Erythroblast (primary cell): ENCODE measurements at places on chromosomes 1 and 21.
A peak's percentile ranks its signal among the peaks of the same experiment; 100 is the strongest.

- no peak for DNase-seq
These were observed 31.7 kb upstream of the AGO1 start for GRCh38 chr1:35851132-35851869.

DNA sequence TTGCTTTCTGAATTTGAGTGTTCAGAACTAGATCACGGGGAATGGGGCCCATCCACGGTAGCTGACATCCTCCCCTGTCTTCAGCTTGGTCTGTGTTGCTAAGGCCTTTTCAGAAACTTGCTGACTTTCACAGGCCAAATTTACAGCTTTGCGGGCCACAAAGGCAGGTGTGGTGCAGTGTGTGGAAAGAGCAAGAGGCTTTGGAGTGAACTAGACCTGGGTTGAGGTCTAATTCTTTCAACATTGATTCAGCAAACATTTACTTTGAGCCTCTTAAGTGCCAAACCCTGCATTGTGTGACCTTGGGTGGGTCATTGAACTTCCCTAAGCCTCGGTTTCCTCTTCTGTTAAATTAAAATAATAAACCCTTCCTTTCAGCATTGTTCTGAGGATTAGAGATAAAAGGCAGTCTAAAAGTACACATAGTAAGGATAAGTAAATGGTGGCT lies 24.3 kb downstream of the STPG1 start:
- no peak for DNase-seq

DNA sequence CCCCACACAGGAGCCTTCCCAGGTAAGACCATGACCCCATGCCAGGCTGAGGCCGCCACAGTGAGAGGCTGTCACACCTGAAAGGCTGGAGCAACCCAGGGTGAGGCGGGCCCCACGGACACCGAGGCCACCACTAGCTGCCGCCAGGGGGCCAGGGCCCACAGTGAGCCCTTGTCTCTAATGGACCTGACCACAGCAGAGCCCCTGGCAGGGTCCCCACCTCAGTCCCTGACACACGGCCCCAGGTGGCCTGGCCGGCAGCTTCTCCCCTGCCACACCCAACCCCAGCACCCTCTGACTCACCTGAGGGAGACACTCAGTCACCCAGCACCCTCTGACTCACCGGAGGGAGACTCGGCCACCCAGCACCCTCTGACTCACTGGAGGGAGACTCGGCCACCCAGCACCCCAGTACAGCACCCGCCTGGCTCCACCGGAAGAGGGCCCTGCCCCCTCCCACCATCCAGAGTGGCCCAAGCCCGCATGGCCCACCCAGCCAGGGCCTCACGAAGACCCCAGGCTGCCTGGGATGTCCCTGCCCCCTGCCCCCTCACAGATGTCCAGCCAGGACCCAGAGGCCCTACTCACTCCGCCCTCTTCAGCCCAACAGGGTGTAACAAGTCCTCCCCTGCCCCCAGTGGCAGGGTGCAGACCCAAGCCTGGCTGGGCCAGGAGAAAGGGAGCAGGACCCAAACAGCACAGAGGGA lies 4.4 kb downstream of the DVL1 start:
- peak; percentile 62 for DNase-seq

DNA sequence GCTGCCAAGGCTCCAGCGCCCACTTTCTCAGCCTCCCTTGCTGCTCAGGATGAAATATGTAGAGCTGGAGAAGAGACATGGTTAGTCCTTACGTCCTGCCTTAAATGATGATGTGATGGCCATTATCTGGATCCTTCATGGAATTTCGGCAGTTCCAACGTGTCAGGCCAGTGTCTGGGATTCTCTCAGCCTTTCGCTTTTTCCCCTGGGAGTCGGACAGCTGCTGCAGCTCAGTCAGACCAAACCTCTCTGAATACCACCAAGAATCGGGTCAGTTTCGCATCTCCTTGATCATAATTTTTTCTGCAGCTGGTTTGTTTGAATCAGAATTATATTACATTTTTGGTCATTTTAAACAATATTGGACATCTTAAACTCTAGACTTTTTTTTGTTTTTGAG lies 22.3 kb upstream of the KLHDC8A start:
- DNase-seq = no peak

DNA sequence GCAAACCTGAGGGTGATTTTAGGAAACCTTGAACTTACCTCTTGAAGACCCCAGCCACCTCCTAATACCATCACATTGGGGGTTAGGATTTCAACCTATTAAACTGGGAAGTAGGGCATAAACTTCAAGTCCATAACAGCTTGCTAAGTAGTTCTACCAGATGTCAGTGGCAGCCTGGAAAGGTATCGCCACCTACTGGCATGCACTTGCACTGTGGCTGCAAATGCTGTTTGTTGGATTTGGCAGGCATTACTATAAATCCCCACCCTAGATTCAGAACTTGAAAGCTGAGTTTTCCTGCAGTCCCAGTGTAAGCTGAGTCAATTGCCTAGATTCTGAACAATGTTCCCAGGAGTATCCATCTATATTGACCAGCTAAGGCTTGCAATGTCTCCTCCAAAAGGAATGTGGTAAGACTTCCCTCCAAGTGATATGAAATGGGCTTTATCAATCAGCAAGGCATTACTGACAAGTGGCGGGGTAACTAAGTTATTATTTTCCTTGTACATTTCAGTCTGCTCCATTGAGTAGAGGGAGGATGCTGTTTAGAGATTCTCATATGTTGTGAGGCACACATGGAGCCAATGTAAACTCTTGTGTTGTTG lies 474.5 kb downstream of the PTPRC start:
- peak; percentile 56 for DNase-seq

- no peak for DNase-seq
These were observed 7.0 kb upstream of the ADORA1 start for GRCh38 chr1:203120325-203121153.

- DNase-seq = peak; percentile 23
These were observed 4.0 kb downstream of the ACTL8 start for GRCh38 chr1:17759114-17759513.

GRCh38 chr1:41467673-41468072 lies 16.8 kb downstream of the EDN2 start:
- DNase-seq = no peak

DNA sequence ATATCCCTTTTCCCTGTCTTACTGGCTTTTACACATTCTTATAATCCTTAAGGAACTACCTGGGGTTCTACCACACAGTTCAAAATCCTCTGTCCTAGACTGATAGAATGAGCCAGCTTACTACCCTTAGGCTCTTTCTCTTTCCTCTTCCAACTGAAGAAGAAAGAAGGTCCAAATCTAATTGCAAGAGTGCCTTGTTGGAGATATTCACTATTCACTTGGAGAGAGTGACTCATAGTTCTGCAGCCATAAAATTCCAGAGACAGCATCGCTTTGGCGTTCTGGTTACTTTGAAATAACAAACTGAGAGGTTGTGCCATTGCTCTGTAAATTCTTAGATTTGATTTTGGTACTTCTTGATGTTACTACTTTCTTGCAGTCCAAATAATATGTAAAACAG lies 4.2 kb downstream of the CADM3 start:
- DNase-seq = no peak

DNA sequence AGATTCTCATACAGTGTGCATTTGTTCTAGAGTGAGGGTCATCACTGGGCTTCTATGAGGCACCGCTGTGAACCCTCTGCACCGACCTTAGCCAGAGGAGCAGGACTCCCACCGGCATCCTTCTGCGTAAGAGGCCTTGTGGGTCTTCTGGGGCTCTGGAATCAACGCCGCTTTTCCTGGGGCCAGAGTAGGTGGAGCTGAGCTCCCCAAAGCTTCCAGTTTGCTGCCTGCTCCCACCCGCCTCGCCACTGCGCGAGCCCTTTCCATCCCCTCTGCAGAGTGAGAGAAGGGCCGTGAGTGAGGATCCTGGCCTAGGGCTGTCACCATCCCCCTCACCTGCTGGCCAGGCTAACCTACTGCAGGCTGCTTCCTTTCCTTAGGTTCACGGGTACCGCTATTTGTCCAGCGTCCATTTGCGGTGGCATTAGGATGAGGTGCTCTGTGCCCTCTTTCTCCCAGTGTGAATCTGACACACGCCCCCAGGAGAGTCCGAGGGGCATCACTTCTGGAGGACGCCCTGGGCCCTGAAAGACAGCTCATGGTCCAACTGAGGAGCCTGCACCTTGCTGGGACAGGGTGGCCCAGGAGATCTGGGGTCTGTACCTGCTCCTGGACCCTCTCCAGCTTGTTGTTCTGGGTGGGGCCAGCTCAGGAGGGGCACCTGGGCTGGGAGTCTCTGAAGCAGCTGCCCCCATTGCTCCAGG lies 36.2 kb downstream of the UMODL1 start:
- no peak for DNase-seq

DNA sequence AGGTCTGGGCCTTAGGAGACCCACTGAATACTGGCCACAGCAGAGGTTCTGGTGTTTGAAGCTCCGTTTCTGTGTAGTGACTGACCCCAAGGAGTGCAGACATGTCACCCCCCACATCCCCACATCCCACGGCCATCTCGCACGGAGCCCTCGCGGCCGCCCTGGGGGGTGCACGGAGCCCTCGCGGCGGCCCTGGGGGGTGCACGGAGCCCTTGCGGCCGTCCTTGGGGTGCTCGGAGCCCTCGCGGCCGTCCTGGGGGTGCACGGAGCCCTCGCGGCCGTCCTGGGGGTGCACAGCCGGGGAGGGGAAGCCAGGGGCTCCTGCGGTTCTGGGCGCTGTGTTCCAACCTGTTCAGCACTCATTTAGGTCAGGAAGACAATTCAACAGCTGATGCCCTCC lies 68.4 kb downstream of the SCCPDH start:
- DNase-seq = no peak

- DNase-seq = no peak
These were observed 41.1 kb downstream of the UMODL1 start for GRCh38 chr21:42112238-42112637.

- no peak for DNase-seq
These were observed 10.5 kb upstream of the RPTN start for GRCh38 chr1:152169366-152170025.

GRCh38 chr1:24828887-24829192 lies 83.6 kb downstream of the CLIC4 start:
- DNase-seq = no peak

DNA sequence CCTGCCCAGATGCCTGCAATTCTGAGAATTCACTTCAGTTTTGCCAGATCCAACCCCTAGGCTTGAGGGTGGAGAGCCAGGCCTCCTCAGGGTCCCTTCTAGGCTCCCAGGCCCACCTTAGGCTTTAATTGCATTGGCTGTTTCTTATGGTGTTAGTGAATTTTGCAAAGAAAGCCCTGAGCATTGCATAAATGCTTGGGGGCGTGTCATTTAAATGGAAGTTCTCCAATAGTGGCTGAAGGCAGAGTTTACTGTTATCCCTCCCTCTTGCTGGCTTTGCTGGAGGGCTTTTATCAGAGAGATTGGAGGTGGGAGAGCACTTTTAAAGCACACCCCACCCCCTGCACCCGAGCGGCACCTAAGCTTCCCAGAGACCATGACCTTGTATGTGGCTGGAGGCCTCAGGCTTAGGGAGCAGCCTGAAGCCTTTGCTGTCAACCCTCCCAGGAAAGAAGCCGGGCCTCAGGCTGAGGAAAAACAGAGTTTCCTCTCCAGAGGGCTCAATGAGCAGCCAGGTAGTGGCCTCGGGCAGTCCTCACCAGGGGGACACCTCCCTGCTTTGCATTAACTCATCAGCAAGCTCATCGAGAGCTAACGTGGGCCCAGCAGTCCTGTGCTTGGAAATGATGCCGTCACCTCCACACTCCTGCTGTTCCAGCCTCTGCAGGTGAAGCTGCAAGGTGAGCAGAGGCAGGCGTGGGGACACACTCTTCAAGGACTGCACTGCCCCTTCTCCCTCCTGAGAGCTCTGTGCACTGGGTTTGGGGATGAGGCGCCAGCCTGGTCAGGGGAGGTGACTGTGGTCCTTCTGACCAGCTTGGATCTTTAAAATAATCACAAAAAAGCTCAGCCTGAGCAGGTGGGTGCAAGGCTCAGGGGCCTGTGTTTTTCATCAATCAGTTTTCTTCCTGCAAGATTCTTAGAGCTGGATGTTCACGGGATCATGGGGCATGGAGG lies 58.0 kb downstream of the STUM start:
- no peak for DNase-seq

- DNase-seq = no peak
These were observed 134.0 kb upstream of the IRF2BP2 start for GRCh38 chr1:234743791-234744611.

GRCh38 chr1:67194209-67194863 lies 28.1 kb downstream of the IL23R start:
- DNase-seq = no peak

DNA sequence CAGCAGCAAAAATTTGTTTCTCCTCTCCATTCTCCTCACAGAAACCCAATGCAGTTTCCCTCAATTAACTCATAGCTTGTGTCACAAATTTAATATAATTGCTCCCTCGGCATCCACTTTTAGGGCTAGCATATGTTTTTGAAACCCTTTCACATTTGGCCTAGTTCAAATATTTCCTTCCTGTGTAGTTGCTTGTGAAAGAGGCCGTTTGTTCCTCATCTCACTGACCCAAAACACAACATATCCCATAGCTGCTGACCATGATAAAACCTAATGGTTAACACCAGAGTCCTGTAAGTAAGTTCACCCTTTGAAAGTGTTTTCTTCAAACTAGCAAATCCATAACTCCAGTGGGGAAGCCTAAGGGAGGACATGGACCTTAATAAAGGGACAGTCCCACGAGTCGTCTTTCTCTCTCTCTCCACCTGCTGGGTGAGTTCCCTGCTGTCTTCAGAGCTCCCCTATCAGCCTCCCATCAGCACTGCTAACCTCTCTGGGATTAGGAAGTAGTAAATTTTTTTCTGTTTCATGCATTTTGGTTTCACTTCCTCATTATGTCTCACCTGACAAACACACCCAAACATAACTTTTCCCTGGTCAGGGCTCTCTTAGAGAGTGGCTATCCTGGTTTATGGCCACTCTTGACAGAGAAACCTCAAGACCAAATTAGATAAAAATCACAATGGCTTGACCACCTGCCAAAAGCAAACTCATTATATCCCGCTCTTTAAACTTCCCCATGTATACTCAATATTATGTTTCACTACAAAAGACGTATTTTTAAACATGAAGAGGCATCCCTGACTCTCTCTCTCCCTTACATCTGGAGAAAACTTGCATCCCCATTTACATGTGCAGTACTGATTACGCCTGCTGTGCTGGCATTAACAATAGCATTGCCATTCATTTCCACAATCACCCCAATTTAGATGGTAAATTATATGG lies 177.7 kb upstream of the HP1BP3 start:
- DNase-seq = no peak

GRCh38 chr1:61271412-61271789 lies 189.0 kb downstream of the NFIA start:
- DNase-seq = no peak

- DNase-seq = no peak
These were observed 208.7 kb downstream of the SIPA1L2 start for GRCh38 chr1:232421143-232421796.

- DNase-seq = no peak
These were observed 18.9 kb upstream of the TMEM54 start for GRCh38 chr1:32919811-32920733.

- DNase-seq = no peak
These were observed 10.6 kb upstream of the LINGO4 start for GRCh38 chr1:151815716-151816327.

GRCh38 chr21:28227881-28228635 lies 764.6 kb downstream of the LTN1 start:
- no peak for DNase-seq

DNA sequence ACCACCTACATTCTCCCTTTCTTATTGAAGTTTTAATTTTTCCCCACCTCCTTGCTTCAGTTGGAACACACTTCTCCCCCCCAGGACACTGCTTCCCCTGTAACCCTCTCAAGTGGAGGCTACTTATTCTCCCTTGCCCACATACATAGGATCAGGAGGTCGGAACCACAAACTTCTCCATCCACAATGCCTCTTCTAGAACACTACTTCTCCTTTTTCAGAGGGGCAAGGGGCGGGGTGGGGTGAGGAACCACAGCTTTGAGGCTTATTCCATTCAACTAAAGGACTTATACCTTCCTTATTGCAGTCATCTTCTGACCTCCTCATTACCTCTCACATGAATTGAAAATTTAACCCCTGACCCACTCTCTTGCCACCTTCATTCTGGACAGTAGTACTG lies 81.3 kb downstream of the NEK7 start:
- no peak for DNase-seq
